ENCODE measurements at places on chromosomes 2 and 18.

DNA sequence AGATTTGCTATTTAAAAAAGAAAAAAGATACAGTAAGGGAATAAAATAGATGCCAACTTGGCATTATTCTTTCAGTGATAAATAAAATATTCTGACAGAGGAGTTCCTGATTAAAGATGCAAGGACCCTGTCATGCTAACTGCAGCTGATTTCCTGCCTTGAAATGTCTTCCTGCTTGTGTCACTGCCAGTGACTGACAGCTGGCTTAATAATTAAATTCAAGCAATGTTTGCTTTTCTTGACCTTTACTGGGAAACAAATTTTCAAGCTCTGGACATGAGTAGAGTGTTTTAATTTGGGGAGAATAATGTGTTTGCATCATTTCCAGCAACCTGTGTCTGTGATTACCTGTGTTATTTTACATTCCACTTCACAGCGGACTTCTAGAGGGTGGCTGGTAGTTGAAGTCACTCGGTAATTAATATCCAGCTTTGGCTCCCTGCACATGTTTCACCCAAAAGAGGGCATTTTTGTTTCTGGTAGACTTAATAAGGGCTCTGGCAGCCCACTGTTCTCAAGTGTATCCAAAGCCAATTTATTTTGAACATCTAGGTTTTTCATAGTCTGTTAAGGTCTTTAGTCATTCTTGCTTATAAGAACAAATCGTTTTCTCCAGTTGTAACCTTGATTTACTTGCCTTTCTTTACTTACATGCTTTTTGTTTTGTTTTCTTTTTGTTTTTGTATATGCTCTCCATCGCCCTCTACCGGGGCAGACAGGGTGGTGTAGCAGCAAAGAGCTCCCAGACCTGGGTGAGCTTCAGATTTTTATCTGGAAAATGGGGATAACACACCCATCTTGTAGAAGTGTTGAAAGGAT, 48.5 kb upstream of the PROKR1 start:
- peak; percentile 83 for DNase-seq

- DNase-seq: no peak
These were observed 47.8 kb downstream of the FARSB start for GRCh38 chr2:222608081-222608480.

DNA sequence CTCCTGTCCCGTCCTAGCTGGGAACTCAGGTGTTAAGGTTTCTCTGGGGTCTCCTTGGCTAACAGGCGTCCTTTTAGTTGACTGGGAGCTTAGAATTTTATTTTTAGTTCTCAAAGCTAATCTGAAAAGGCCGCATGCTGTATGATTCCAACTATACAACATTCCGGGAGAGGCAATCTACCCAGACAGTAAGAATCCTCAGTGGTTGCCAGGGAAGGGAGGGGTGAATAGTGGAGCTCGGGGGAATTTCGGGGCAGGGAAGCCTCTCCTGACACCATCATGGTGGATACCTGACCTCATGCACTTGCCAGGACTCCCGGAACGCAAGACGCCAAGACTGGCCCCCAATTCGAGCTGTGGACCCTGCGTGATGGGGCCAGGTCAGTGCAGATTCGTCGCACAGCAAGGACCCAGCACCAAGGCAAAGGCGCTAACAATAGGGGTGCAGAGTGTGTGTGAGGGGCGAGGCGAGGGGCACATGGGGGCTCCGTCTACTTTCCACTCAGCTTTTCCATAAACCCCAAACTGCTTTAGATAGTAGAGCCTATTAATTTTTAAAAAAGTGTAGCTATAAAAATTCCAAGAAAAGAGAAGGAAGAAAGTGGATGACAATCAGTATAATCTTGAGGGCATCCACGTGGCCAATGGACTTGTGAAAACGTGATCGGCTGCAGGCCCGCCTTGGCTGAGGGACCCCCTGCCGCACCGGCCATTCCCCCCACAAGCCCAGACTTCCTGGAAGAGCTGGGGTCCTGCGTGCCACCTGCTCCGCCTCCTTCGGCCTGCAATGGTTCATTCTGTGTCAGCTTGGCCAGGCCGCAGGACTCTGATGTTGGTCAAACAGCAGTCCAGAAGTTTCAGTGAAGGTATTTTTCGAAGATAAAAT, 17.3 kb downstream of the PDCD1 start:
- no peak for DNase-seq

DNA sequence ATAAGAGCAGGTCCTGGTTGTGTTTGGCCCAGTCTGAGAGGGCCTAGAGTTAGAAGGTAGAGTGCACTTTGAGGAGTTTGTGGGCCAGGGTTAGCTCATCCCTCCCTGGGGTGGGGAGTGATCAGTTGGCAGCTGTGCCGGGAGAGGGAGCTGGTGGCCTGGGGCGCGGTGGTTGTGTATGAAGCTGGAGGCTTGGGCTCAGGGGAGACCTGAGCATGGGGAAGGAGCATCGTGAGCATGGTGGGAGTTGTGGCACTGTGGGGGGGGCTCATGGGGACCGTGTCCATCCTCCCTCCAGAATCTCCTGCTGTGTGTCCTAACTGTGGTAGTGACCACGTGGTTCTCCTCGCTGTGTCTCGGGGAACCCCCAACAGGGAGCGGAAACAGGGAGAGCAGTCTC, 13.6 kb downstream of the STK11IP start:
- no peak for DNase-seq

GRCh38 chr2:193442293-193442692, 1247.6 kb upstream of the TMEFF2 start:
- no peak for DNase-seq

Measured in DMS53 (cell line).